A549 treated with Mapracorat at 1 μM for 4 hours (cell line): ENCODE measurements at places on chromosomes 6 and 20. TPM values are rescaled to one million over a fixed set of nuclear protein-coding genes. Genes with fewer than 3 reads are reported as not detected.

Gene ZCCHC3
- 17.8 to 24.3 TPM (median 21.6 TPM) in 5 replicates for total RNA-seq

Gene BANF2
- not detected in 5 replicates for total RNA-seq

Gene LRFN2
- total RNA-seq = not detected in 5 replicates

Gene BMP5
- total RNA-seq = 0.04 TPM in 1 of 5 replicates, not detected in the others

Gene POU5F1
- 7.2 to 14.5 TPM (median 10.3 TPM) in 5 replicates for total RNA-seq

Gene APOM
- total RNA-seq = 2.8 to 3.7 TPM (median 2.9 TPM) in 5 replicates

Gene HLA-DQA1
- not detected in 5 replicates for total RNA-seq

Gene FAM184A
- 0.10 TPM in 1 of 5 replicates, not detected in the others for total RNA-seq

Gene TCP11
- not detected in 5 replicates for total RNA-seq

Gene CST4
- not detected in 5 replicates for total RNA-seq

Gene OR2J3
- not detected in 5 replicates for total RNA-seq

Gene FNDC11
- 0.18 to 0.46 TPM (median 0.25 TPM) in 5 replicates for total RNA-seq

Gene B3GALT4
- total RNA-seq = 0.56 to 1.3 TPM (median 0.87 TPM) in 5 replicates

Gene RSPH4A
- 0.15 to 0.22 TPM (median 0.20 TPM) in 5 replicates for total RNA-seq

Gene PNPLA1
- not detected in 5 replicates for total RNA-seq

Gene SIM1
- not detected in 5 replicates for total RNA-seq

Gene GPR6
- not detected in 5 replicates for total RNA-seq

Gene KIF3B
- total RNA-seq = 22.7 to 27.2 TPM (median 24.4 TPM) in 5 replicates

Gene SLC29A1
- total RNA-seq = 42.3 to 53.9 TPM (median 51.8 TPM) in 5 replicates

Gene HLA-DRB1
- total RNA-seq = 0.11 TPM in 1 of 5 replicates, not detected in the others
